D721Med (cell line): ENCODE measurements at places on chromosomes 4 and X.

GRCh38 chrX:13357925-13358324 lies 38.1 kb upstream of the ATXN3L start:
- DNase-seq, result no peak

DNA sequence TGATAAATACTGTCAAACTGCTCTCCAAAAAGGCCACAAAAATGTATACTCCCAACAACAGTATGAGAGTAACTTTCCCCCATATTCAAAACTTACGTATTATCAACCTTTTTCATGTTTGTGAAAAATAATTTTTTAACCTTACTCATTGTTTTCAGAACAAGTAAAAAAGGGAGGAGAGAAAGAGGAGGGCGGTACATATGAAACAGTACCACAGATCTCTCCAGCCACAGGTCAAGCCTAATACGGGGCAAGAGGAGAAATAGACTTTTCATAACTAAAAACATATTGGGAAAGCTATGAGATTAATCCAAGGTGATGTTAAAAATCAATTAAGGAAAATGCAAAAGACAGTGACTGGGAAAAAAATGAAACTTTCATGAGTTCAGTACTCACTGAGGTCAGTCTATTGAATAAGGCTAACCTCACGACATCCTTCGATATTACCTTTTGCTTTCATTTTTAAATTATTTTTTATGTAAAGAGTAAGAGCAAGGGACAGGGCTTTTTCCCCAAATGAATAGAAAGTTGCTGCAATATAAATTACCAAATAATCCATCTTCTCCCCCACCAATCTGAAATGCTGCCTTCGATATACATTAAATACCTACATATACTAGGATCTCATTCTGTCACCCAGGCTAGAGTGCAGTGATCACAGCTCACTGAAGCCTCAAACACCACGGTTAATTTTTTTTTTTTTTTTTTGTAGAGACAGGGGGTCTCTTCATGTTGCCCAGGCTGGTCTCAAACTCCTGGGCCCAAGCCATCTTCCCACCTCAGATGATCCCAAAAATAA lies 25.3 kb downstream of the FBXW7 start:
- DNase-seq, result no peak

DNA sequence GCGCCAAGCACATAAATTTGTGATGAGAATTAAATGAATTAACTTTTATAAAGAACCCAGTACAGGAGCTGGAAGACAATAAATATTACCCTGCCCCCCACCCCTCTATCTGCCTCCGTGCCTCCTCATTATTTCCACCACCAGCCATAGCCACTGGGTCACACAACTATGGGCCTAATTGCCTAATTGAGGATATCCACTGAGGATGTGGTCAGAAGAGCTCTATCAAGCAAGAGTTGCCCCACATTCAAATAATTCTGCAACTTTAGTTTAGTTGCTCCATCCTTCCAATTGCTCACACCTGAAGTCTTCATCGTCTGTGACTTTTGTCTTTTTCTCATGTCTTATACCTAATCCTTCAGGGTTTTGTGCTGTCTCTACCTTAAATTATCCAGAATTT lies 9.5 kb upstream of the CXCL8 start:
- DNase-seq, result no peak

DNA sequence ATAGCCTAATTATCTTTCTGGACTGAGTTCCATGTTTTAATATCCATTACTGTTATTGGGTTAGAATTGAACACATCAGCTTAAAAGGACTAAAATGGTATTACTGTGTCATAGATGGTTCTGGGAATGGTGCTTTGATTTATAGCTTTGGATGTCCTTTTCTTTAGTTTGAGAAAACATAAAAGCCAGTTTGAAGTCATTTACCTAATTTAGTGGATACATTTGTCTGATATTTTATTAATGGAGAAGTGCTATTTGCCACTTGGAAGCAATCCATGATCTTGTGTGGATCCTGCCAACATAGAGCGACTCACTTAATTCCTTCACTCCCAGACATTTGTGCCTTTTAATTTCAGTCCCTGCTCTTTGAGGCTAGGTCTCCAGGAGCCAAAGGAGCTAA lies 212.4 kb upstream of the PACRGL start:
- no peak for DNase-seq

GRCh38 chr4:60531776-60532379 lies 668.2 kb upstream of the ADGRL3 start:
- no peak for DNase-seq
